ENCODE measurements at places on chromosomes 1 and 21. TPM values are rescaled to one million over a fixed set of nuclear protein-coding genes. Genes with fewer than 3 reads are reported as not detected.

BGLAP gene
- total RNA-seq = 1.2 TPM

S100A7 gene
- total RNA-seq = not detected

C1QA gene
- not detected for total RNA-seq

ZNHIT6 gene
- 22.6 TPM for total RNA-seq

LCE6A gene
- total RNA-seq = not detected

AMY1C gene
- total RNA-seq = not detected

AADACL3 gene
- total RNA-seq = not detected

SRGAP2 gene
- 218 TPM for total RNA-seq

C1orf146 gene
- not detected for total RNA-seq

SLC26A9 gene
- total RNA-seq = not detected

RXRG gene
- total RNA-seq = not detected

RAB7B gene
- not detected for total RNA-seq

NTPCR gene
- 57.1 TPM for total RNA-seq

CD101 gene
- 0.10 TPM for total RNA-seq

OVAAL gene
- not detected for total RNA-seq

LCE1D gene
- not detected for total RNA-seq

OR2T35 gene
- not detected for total RNA-seq

HLX gene
- 1.4 TPM for total RNA-seq

LCE2B gene
- not detected for total RNA-seq

OR2L8 gene
- total RNA-seq = not detected

CZIB gene
- total RNA-seq = 65.0 TPM

TMEM53 gene
- 15.6 TPM for total RNA-seq

ANGEL2 gene
- total RNA-seq = 32.4 TPM

PUM1 gene
- total RNA-seq = 135 TPM
